Tibial artery (tissue), 4 donors: ENCODE measurements at places on chromosomes 3 and 15.

DNA sequence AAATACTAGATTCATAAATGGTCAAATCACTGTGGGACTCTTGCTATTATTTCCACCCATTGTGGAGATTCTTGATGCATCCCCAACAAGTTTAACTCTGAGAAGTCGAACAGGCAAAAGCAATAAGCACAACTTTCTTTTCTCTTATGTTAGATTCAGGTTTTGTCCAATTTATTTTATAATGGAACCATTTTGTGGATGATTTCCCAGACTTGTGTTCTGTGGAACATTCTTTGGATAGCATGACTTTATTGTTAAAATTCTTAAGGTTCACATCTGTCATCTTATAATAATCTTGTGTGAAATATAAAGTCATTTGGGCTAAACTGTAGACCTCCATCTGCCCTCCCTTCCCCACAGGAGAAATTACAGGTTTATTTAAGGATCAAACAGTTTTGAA is 213.7 kb downstream of the LPP start:
- DNase-seq, result no peak

DNA sequence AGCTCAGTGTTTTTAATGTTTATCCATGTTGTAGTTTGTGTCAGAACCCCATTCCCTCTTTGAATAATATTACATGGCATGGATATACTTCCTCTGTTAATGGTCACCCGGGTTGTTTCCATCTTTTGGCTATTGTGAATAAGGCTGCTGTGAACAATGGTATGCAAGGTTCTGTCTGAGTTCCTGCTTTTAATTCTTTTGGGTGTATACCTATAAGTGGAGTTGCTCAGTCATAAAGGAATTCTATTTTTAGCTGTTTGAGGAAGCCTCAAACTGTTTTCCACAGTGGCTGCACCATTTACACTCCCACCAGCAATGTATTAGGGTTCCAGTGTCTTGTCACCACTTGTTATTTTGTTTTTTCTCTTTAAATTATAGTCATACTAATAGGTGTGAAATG is 99.6 kb downstream of the SLC25A26 start:
- DNase-seq, result no peak

GRCh38 chr3:11582191-11582968 is 61.3 kb downstream of the VGLL4 start:
- DNase-seq, result peak; percentile 82

GRCh38 chr3:185089751-185090150 is 63.1 kb downstream of the C3orf70 start:
- DNase-seq, result no peak

- no peak for DNase-seq
These were observed 941 bp downstream of the ZBED2 start for GRCh38 chr3:111594205-111594604.

DNA sequence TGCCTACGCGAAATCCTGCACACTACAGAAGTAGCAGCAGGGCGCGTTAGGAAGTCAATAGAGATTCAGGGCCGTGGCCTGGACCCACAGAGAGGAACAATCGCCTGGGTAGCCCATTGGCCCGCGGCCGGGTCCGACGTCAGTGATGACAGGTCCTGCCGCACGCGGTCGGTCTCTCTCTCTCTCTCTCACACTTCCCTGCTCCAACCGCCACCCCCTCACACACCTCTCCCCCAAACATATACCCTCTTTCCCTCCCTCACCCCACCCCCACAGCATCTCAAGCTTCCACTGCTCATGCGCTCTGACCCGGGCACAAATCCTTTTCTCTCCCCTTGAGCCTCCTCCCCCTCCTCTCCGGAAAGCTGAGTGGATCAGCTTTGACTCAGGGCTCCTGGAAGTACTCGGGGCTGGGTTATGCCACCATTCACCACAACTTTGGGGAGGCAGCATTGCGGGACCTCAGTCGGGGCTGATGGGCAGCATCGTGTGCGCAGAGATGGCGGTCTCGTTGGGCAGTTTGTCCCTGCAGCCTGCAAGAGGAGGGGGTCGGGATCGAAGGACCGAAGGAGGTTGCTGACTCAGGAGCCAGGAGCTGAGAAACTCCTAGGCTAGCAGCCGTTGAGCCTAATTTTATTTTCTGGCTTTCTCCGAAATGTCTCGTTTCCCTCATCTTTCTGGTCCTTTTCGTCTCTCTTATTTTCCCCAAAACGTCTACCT is 9.0 kb downstream of the ZIC4 start:
- DNase-seq, result no peak
